CD14-positive monocyte (primary cell): ENCODE measurements at places on chromosomes 3 and 15.

DNA sequence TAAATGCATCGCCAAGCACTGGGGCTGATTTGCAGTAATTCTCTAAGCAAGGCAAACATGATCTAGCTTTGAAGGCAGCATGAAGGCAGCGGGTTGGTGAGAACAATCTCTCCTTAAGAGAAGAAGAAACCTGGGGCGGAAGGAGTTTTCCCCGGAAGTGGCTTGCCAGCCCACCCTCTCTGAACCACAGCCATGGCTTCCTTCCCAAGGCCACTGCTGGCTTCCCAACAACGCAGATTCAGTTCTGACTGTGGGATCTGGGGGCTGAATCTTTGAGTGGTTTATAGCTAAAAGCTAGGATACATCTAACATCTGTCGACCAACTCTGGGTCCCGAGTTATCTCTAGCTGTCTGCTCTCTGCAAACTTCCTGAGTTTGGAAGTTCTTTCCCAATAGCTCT lies 4.3 kb upstream of the CPN2 start:
- no peak overlapping the region for H3K4me3 ChIP-seq
- H3K27ac ChIP-seq: no peak overlapping the region

DNA sequence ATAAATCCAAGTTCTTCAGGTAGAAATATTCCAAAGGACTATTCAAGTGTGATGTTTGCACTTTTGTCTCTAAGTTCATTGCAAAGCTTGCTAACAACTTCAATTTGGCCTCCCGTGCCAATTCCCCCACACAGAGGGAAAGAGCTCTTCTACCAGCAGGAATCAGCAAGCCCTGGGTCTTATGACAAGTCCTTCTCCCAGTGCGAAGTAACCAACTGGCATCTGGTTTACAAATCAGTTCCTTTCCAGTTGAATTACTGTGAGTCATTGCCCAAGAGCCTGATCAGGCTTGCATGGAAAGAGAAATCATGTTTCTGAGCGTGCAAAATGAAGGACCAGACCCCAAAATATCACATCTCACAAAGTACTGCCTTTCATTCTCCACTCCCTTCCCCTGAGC lies 62.7 kb upstream of the SLCO3A1 start:
- H3K36me3 ChIP-seq: no peaks in the 10 kb centered on the region

DNA sequence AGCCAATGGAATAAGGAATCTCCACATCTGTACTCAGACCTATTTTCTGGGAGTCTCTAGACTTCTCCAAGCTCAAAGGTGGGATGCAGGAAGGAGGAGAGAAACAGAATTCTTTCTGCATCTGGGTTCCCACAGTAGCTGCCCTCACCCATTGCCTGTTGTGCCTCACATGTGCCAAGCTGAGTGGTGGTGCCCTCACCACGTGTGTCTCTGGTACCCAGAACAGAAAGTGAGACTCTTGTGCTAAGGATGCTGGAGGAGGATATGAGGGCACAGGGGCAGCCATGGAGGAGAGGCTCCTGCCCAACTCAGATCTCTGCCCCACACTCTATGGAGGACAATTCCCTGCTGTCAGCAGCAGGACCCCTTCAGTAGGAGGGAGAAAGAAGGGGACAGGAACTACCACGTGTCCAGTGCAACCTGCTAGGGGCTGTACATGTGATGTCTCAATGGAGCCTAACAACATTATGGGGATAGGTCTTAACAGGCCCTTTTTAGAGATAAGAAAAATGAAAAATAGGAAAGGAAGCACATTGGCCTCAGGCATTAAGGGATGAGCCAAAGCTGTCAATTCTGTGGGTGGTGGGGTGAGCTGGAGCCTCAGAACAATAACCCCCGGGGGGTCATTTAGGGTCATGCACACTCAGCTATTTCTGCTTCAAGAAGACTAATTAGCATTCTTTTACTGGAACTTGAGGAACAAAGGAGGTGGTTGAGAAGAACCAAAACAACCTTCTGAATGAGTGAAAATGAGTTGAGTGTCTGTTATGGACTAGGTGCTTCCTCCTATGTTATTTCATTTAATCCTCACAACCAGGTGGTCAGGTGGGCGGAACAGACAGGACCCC lies 16.3 kb upstream of the NOX5 start:
- no peak for DNase-seq
- H3K4me1 ChIP-seq: no peaks in the 10 kb centered on the region
- no peaks in the 10 kb centered on the region for H3K27me3 ChIP-seq
- H3K27ac ChIP-seq: no peak overlapping the region
- H3K36me3 ChIP-seq: no peaks in the 10 kb centered on the region

DNA sequence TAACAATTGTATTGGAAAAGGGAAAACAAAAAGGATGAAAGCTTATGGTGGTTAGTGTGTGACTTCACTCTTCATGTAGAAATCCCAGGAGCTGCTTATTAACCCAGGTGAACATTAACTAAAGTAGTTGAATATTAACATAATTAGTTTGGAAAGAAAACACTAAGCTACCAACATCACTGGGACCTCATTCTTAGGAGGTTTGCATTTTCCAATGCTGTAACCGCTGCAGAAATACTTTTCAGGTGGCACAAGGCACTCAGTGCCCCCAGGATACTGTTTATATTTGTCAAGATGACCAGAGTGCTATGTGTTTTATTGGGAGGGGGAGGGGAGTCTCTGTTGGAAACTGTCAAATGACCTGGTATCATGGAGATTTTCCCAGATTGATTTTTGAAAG lies 25.9 kb upstream of the VILL start:
- H3K4me3 ChIP-seq: no peak overlapping the region
- H3K27ac ChIP-seq: no peak overlapping the region
- H3K27me3 ChIP-seq: no peaks in the 10 kb centered on the region
- no peak for DNase-seq
- H3K4me1 ChIP-seq: no peaks in the 10 kb centered on the region
- H3K36me3 ChIP-seq: no peaks in the 10 kb centered on the region
